RPMI8226 (cell line): ENCODE measurements at places on chromosomes 3 and 15.

DNA sequence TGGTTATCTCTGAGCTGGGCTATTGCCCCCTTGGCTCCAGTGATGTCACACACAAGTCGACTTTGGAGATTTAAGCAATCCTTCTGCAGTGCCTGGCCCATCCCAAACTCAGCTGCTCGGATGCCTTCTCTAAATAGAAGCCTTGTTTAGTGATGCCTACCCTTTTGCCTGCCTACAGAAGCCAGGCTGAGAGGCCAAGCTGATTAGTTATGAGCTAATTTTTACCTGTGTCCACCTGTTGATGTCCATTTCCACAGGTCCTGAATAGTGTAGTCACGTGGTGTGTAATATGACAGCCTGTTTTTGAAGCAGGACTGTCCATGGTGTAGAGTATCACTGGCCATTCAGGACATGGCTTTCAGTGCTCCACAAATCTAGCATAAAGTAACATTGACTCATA is 45.5 kb downstream of the SSUH2 start:
- no peak for DNase-seq

GRCh38 chr3:49666592-49666991 is 7.6 kb upstream of the APEH start:
- no peak for DNase-seq

- DNase-seq, result no peak
Observed at GRCh38 chr3:50484722-50485121, 18.7 kb downstream of the CACNA2D2 start.

GRCh38 chr15:70853318-70853972 is 512 bp downstream of the LARP6 start:
- no peak for DNase-seq

DNA sequence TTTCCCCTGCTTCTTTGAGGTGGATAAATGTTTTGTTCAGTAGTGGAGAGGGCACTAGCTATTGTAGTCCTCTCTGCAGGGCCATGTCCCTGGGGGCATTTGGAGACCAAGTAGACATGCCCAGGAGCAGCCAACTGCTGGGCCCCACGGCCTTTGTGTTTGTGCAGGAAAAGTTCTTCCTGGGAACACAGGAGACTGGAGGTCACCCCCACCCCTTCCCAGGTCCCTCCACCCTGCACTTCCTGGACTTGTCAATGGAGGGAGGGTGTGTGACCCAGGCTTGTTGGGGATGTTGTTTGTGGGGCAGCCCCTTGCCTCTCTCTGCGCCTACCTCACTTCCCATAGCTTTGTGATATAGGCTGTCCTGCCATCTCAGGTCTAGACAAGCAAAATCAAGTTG is 317.0 kb upstream of the LRRFIP2 start:
- DNase-seq, result no peak

DNA sequence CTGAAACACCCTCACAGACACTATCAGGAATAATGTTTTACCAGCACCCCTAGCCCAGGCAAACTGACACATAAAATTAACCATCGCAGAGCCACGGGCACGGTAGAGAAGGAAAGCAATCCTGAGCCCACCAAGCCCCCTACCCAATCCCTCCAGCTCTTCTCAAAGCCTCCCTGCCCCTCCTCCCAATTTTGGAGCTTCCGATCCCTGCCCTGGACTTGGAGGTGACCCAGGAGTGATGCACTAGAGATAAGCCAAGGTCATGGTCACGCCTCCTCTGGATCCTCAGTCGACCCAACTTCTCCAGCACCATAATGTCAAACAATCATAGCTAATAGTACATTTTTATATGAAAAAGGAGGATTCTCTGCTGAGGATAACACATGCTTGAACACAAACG is 188.7 kb upstream of the NSMCE3 start:
- DNase-seq, result no peak

GRCh38 chr15:69505956-69506556 is 53.4 kb downstream of the RPLP1 start:
- DNase-seq, result no peak

DNA sequence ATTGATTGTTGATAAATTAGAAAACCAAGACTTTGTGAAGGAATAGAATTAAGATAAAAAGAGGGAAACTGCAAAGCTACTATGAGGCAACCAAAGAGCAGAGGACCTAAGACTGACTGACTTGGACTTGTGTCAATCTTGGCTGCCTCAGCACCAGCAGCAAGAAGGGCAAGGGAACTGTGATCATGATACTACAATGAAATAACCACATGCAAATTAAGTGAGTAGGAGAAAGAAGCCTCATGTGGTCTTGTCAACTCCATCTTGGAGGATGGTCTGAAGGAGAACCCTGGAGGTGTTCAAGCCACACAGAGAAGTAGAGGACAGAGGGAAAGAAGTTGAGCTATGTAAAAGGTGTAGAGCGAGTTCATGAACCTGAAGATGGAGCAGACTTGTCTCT is 47.3 kb upstream of the THRB start:
- no peak for DNase-seq

DNA sequence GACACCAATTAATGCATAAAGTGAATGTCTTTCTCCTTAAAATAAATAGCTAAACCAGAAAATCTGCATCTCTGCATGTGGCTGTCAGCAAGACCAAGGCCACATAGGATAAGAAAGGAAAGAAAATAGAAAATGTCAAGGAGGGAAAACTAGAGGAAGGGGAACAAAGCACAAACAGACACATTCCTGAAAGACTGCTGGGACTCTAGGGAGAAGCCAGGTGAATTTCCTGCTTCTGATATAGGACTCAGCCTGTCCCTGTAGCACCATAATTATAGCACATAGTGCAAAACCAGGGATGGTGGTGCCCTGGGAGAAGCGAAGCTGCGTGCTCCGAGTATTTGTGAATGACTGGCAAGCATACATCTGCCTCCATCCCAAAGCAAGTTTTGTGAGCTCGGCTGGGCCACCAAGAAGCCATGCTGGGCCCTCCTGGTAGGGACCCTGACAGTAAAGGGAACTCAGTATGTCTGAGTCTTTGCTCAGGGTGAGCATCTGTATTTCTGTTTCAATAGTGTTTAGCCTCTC is 14.2 kb downstream of the FSTL1 start:
- no peak for DNase-seq

DNA sequence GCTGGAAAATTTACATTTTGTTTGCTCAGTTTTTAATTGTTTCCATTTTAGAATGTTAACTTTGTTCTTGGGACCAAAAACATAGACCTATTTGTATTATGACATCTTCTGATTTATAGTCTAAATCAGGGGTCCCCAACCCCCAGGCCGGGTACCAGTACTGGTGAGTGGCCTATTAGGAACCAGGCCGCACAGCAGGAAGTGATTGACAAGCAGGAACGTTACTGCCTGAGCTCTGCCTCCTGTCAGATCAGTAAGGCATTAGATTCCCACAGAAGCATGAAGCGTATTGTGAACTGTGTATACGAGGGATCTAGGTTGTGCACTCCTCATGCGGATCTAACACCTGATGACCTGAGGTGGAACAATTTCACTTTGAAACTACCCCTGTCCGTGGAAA is 51.9 kb downstream of the GHSR start:
- DNase-seq, result no peak

- no peak for DNase-seq
Observed at GRCh38 chr3:184880276-184881019, 68.5 kb downstream of the VPS8 start.

GRCh38 chr3:50372349-50372748 is 13.0 kb upstream of the TMEM115 start:
- peak; percentile 93 for DNase-seq

- DNase-seq, result no peak
Observed at GRCh38 chr15:40925495-40925862, 3.7 kb upstream of the DLL4 start.

GRCh38 chr15:34754171-34754601 is 612 bp downstream of the GJD2 start:
- no peak for DNase-seq

DNA sequence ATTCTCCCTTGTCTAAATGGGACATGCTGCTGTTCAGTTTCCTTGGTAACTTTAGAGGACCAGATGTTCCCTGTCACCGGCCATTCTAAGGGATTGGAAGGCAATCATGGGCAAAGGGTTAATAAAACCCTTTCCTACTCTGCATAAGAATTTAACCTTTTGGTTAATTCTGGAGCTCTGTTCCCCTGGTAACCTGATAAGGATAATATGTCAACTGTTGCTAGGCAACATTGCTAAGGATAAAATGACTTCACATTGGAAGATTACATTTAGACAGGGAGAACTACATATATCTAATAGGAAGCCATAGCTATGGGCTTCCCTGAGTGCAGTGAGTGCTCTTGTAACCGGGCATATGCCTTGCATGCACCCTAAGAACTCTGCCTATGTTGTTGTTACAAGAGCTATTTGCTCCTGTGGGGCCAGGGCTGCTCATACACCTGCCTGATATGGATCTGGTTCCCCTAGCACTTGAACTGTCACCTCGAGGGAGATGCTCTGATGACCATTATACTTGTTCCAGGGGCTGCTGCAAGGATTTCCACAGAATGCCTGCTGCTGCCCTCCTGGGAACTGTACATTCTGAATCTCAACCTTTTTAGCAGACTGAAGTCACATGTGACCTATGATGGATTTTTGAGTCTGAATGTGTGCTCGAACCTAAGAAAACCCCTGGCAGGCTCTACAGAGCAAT is 326.3 kb upstream of the PDZRN3 start:
- no peak for DNase-seq

- no peak for DNase-seq
Observed at GRCh38 chr3:122678506-122678905, 2.1 kb upstream of the PARP14 start.

GRCh38 chr3:105399062-105399461 is 32.4 kb downstream of the ALCAM start:
- DNase-seq, result no peak

- no peak for DNase-seq
Observed at GRCh38 chr3:89320186-89320585, 212.8 kb downstream of the EPHA3 start.

DNA sequence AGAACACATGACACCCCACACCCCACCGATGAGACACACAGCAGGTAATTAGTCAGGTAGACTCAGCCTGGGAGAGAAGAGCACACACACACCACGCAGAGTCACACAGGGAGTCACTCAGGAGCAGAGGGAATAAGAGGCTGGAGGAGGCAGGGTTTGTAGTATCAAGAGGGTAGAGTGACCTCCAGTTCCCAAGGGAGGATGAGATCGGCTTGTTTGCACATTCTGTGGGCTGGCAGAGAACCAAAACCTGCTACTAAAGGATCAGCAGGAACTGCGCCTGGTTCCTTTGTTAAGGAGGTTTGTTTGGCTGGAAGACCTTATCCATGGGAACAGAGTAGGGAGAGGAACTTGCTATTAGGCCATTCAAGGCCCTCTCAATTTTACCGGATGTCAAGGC is 281.4 kb upstream of the SLCO3A1 start:
- no peak for DNase-seq

DNA sequence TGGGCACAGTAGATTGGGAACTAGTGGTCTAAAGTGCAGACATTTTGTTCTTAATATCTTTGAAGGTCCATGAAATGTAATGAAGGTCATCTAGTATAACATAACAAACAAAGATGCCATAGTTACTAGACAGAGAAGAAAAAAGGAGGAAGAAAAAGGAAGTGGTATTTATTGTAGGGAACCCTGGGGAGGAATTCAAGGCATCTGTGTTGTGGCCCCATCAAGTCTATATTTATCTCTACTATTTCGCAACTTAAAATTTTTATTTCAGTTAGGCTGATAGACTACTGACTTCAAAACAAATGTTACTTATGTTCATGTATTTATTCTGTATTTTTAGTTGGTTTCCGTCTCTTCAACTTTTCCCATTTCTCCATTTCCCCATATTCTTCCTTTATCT is 48.9 kb upstream of the ZDHHC23 start:
- no peak for DNase-seq

GRCh38 chr3:105409364-105409763 is 42.7 kb downstream of the ALCAM start:
- DNase-seq, result no peak

GRCh38 chr3:127746400-127747057 is 73.8 kb downstream of the ABTB1 start:
- no peak for DNase-seq

GRCh38 chr3:58121183-58121582 is 89.6 kb downstream of the DNASE1L3 start:
- no peak for DNase-seq

DNA sequence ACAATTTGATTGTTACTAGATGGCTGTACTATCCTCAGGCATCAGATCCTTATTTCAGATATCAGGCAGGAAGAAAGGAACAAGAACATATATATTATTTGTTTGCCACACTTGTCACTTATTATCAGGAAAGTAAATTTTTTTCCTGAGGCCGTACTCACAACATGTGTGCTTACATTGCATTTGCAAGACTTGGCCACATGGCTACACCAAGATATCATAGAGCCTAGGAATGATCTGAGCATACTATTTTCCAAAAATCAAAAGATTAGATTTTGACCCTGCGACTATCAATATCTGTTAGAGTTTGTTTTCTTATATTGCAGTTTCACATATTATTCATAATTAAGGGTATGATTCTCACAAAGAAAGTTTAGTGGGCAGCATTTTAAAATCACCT is 426.2 kb upstream of the BCHE start:
- no peak for DNase-seq

- DNase-seq, result no peak
Observed at GRCh38 chr3:82194870-82195269, 433.4 kb upstream of the GBE1 start.

DNA sequence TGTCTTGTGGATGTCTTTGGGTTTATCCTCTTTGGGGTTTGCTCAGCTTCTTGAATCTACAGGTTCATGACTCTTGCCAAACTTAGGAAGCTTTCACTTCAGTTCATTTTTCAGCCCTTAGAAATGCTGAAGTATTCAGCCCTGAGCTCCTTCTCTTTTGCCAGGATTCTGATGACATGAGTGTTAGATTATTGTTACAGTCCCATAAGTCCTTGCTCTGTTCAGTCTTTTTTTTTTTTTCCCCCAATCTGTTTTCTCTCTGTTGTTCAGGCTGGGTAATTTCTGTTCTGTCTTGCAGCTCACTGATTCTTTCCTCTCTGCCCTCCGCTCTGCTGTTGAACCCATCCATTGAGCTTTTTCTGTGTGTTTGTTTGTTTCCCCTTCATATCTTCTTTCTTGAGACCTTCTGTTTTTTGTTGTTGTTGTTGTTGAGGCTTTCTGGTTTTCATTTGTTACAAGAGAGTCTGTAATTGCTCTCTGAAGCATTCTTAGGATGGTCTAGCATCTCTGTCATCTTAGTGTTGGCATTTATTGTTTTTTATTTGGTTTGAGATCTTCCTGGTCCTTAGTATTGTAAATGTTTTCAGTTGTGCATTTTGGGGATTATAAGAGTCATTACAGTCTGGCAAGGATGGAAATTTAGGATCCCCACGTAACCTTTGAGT is 18.4 kb downstream of the LRCH3 start:
- no peak for DNase-seq

GRCh38 chr3:50278123-50278879 is 586 bp upstream of the LSMEM2 start:
- DNase-seq, result no peak

GRCh38 chr15:23033979-23034378 is 5.4 kb downstream of the TUBGCP5 start:
- no peak for DNase-seq

DNA sequence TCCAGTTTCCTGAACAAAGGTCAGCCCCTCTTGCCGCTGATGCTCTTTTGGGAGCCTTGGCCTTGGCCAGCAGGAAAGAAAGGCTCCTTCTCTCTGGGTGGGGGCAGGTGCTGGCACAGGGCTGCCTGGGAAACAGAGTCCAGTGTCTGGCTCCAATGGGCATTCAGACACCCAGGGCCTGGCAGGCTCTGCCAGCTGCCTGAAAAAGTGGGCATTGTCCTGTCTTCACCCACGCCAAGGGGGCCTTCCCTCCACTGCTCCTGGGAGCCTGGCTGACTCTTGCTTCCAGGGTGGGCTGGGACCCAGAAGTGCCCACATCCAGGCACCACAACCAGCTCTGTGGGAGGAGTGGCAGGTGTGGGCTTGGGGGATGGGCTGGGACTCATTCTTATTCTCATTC is 62.7 kb downstream of the RHCG start:
- DNase-seq, result no peak

- DNase-seq, result peak; percentile 42
Observed at GRCh38 chr15:41512940-41513505, 604 bp downstream of the LTK start.
